Kidney epithelial cell (primary cell): ENCODE measurements at places on chromosomes 2 and 18.
A peak's percentile ranks its signal among the peaks of the same experiment; 100 is the strongest.

DNA sequence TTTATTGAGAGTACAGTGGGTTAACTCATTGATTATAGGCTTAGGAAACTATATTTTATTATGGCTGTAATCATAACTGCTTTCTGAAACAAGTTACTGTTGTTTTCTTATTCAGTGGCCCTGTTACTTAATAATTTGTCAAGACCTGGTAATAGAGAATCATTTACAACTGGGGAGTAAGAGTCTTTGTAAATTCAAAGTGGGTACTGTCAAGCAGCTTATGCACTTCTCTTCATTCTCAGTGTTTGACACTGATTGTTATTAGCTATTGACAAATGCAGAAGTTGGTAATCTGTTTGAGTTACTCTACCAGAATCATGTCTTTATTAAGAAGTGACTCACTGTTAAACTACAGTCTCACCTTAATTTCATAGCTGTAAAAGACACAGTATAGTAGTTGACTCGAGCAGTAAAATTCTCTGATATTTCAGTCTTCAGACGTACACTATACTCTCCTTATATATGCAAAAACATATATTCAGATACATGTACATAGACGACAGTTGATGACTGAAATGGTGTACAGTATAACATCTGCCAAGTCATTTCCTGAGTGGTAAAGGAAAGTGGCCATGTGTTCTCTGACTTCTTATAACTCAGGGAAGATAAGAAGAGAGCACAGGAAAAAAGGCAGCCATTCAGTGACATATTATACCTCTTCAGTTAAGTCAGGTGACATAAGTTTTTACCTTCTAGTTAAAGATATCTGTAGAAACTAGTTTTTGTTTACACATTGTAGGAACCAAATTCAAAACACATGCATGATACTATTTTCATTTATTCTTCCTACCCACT lies 36.0 kb upstream of the TTC27 start:
- DNase-seq: no peak

- no peak for DNase-seq
Observed at GRCh38 chr2:117834992-117835391, 20.5 kb downstream of the DDX18 start.

DNA sequence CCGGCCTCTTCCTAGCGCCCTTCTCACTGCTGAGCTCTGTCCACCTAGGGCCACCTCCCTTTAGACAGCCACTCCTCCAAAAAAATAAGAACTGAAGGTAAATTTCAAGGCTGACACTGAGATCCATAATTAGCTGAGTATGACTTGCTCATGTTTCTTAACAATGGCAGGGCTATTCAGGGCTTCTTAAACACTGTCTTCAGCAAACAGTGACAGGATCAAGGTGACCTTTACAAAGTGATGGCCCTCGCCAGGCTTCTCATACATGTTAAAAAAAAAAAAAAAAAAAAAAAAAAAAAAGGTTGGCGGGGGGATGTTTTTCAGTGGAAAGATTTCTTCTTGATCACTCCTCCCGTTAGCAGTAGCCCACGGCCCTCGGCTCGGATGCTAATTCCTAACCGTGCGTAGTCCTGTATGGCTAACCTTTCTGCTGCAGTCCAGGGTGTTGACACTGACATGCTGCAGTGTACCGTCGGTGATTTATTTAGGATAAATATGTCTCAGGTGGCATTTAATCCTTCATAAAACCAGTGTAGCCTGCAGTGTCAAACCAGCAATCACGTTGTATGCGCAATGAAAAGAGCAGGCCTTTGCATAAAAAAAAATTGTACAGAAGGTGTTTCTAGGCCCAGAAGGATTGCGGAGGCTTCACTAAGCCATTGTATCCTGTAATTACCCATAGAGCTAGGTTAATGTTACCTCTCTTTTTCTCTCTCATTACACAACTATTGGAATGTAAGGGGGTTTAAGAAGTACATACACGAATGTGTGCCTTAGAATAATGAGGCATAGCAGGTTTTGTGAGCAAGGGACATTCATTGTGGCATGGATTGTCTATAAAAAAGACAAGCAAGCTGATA lies 142.7 kb downstream of the PTGR3 start:
- no peak for DNase-seq

DNA sequence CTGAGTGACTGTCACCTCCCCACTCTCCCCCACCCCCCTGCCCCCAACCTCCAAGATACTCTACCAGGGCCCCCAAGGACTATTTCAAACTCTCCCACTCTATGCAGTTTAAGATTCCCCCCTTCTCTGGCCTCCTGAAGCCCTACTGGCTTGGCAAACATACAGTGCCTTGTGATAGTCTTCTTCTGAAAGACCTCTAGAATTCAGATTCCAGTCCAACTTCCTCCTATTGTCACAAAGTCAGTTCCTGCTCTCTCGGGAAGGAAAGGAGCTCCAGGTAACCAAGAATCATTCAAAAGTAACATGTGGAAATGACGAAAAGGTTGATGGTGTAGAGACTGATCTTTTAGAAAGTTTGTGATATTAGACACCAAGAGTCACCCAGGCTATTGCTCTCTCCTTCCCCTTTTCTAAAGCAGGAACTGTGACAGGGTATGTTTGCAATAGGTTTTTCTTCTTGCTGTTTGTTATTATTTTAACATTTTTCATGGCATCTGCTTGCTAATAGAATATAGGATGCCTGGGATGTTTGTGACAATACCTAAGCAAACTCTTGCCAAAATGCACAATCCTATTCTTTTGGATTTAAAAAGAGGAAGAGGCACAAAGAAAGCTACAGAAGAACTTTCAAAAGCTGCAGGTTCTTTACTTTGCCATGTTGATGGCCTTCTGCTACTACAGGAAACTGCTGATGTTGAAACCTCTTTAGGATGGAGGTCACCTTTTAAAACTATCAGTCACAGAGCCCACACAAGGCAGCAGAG lies 93.5 kb upstream of the MGAT4A start:
- DNase-seq: no peak

GRCh38 chr2:206423147-206423546 lies 20.2 kb upstream of the ADAM23 start:
- DNase-seq: no peak

GRCh38 chr2:241863536-241863954 lies 4.9 kb upstream of the PDCD1 start:
- DNase-seq: no peak

GRCh38 chr18:58541789-58542425 lies 87.0 kb downstream of the ALPK2 start:
- peak; percentile 99 for DNase-seq

- DNase-seq: no peak
Observed at GRCh38 chr2:150585221-150585971, 97.9 kb upstream of the RND3 start.
